ENCODE measurements at places on chromosomes 7 and 10. TPM values are rescaled to one million over a fixed set of nuclear protein-coding genes. Genes with fewer than 3 reads are reported as not detected.

- DNase-seq, result no peak
Measured at GRCh38 chr10:120741396-120741795, 109.8 kb upstream of the WDR11 start.

DNA sequence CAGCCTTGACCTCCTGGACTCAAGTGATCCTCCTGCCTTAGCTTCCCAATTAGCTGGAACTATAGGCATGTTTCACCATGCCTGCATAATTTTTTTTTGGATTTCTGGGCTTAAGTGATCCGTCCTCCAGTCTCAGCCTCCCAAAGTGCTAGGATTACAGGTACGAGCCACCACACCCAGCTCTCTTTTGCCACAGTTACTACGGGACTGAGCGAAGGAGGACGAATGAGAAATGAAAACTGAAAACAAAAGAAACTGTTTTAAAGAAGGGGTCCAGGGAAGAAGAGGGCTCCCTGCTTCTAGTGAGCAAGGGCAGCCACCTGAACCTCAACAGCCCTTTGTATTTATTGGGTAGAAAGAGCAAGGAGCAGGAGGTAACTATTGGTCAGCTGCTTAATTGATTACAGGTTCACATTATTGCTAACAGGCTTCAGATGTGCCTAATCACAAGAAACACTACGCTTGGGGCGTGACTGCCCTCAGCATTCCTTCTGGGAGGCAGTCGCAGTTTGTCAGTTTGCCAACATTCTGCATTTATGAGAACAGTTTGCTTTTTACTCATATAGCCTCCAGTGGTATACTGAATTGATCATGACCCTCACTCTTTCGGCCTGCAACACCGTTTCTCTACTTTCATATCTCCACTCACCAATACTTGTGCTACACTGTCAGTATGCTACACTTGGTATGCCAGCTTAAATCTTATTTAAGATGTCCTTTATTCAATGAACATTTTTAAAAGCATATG lies 676.8 kb downstream of the DNAJB9 start:
- no peak for DNase-seq

GRCh38 chr7:14825912-14826311 lies 76.6 kb downstream of the DGKB start:
- no peak for DNase-seq

- DNase-seq, result peak; percentile 40
Measured at GRCh38 chr7:140674899-140675701, 2.4 kb downstream of the ADCK2 start.

DNA sequence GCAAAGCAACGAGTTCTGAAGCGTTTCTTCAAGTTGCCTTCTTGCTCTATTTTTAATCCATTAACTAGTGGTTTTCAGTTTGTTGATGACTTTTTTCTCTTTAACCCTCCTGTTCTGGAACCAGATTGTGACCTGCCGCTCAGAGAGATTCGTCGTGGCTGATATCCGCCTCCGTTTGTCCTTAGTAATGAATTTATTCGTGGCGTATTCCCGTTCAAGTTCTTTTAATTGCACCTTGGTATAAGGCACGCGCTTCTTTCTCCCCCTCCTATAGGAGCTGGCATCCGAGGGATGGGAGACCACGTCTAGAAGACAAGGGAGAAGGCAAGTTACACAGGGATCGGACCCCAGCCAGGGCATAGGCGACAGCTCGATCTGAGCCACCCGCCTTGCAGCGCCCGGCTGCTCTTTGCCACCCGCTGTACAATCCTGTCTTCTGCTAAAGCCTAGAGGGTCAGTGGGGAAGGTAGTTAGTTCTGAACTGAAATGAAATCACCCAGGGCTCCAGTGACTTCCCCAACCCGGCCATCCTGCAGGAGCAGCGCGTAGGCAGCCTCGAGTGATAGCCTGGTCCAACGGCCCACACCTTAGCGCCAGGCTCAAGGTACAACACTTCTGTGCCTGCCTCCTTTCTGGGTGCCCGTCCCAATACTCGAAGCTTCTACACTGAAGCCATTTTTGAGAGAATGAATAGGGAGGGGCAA lies 1.6 kb downstream of the HOXA13 start:
- DNase-seq, result no peak

GRCh38 chr7:70585071-70585470 lies 546.9 kb upstream of the GALNT17 start:
- no peak for DNase-seq

Gene TBX20
- 7.6 TPM for total RNA-seq

Gene FAM25G
- total RNA-seq, result not detected

Gene AASS
- not detected for total RNA-seq
